ENCODE measurements at places on chromosomes 5 and 9.
A peak's percentile ranks its signal among the peaks of the same experiment; 100 is the strongest.

DNA sequence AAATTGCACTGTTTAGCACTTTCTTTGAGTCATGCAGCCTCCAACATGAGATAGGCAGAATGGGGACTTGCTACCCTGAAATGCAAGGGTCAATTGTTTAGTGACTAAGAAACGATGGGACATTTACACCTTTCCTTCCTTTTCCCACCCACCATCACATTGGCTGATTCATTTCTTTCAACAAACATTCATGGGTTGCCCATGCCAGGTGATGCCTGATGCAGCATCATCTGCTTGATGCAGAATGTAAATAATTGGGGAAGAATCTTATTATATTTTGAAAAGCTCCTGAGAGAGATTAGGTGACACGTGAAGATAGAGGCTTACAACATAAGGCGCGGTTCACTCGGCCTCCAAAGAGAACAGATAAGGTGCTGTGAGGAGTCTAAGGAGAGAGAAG lies 4.5 kb upstream of the TRMT10B start:
- DNase-seq, result no peak

- DNase-seq, result no peak
These were observed 143.7 kb downstream of the ELAVL2 start for GRCh38 chr9:23682352-23682751.

- no peak for DNase-seq
These were observed 135.5 kb downstream of the CEMIP2 start for GRCh38 chr9:71632776-71633175.

DNA sequence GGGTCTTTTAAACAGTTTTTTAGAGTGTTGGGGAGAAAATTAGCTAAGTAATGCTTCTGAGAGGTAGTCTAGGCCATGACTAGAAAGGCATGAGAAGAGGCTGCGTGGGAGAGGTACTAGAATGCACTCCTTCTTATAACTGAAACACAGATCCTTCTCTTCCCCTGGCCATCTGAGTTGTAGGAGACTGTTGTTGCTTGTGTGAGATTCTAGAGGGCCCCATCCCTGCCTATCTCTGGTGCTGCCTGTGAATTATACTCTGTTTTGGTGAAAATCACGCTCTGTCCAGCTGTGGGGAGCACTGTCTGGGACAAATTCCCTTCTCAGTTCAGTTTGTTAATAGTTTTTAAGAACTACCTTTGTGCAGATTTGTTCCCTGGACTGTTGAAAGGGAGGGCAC lies 37.5 kb downstream of the MAP1B start:
- DNase-seq, result no peak

DNA sequence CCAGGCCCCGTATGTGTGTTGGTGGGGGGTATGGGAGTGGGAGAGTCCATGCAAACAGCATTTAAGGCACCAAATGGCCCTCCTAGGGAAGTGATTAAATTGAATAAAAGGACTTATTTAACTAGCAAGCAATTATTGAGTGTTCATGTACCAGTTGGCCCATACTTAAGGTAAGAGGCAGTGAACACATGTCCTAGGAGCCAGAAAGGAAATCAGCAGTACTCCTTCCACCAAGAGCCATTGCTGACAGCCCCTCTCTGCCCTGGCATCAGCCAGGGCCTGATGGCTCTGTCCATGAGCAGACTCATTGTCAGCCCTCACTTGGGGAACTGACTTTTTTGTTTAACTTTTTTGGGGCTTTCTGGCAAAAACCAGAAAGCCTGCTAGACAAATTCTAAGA lies 10.4 kb upstream of the SHROOM1 start:
- DNase-seq, result no peak

- DNase-seq, result no peak
These were observed 99.6 kb downstream of the TRIM32 start for GRCh38 chr9:116786737-116787136.

DNA sequence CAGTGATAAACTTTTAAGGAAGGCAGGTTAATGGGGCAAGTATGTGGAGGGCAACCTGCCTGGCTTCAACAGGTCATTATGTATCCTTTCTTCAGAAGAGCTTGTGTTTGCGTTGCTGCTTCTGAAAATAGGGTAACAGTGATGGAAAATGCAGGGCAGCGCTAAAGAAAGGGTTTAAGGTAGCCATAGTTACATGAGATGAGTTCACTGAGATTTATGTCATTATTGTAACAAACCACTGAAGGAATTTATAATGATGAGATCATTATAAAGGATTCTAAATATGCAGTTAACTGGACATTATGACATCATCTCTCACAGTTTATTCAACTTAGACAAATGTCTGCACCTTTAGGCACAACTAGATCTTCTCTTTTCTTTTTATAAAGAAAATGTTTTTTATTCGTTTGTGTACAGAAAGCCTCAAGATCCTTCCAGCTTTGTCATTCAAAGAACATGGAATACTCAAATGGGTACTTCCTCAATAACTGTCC lies 291.6 kb upstream of the SMARCA2 start:
- DNase-seq, result no peak

DNA sequence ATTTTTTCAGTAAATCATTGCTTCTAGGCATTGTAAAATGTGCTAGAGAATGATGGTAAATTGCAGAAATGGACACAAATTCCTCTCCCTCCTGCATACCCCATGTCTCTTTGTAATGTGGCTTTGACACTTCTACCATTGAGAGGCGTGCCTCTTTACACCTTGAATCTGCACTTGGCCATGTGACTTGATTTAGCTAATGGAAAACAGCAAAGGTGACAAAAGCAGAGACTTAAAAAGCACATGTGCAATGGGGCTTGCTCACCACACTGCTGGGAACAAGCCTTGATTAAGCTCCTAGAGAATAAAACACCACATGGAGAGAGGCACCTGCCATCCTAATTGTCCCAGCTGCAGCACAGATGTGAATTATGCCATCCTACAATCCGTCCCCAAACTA lies 69.9 kb upstream of the NAA35 start:
- DNase-seq, result no peak

GRCh38 chr9:38090170-38090569 lies 21.1 kb upstream of the SHB start:
- no peak for DNase-seq

DNA sequence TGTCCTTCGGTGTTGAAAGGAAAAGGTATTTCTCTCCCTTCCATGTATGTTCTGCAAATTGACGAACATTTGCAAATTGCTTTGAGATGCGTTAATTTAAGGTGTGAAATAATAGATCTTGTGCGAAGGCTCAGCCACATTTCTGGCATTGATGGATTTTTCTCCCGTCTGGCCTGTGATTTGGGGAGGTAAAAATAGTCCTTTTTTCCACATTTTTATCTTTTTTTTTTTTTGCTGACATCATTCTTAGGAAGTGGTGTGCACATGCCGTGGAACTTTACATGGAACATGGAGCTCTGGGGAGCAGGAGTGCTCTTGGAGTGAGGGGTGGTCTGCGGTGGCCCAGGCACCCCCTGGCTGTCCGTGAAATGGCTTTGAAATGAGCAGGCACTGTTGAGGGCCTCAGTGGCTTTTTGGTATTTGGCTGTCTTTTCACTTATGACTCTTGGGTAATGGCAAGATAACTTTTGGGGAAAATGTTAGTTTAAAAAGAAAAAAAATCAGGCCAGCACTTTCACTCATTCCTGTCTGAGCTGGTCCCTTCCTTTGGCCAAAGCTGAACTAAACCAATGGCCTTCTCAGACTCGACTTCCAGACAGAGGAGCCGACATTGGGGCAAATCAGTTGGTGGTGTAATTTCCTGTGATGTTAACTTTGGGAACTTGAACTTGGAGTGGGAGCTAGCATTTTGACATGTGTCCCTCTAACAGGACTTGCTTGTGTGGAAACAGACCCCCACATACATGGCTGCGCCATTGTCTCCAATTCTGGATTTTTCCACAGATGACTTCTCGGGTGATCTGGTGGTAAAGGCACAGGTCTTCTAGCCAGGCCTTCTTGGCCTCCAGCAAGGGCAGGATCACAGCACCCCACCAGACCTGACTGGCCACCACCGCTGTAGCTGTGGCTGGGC lies 4.2 kb downstream of the NEK6 start:
- DNase-seq, result no peak

DNA sequence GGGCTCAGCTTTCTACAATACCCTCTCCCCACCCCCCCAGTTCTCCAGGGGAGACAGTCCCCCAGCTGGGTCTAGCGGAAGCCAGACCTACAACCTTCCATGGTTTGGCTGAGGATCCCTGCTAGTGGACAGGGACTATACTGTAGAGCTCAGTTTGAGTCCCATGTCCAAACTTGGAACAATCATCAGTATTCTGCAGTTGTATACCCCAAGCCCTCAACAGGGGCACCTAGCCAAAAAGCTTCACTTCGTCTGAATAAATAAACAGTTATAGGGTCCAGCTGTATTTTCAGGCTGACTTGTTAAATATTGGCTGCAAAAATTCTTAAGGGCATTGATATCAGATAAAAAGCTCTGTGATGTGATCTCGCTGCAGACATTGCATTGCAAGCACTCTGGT lies 15.4 kb upstream of the C9 start:
- no peak for DNase-seq

GRCh38 chr5:95939465-95939864 lies 22.2 kb downstream of the ELL2 start:
- DNase-seq, result no peak

- DNase-seq, result no peak
These were observed 60.8 kb downstream of the TTLL11 start for GRCh38 chr9:122032346-122032745.

GRCh38 chr5:74316064-74316603 lies 324.4 kb downstream of the ENC1 start:
- peak; percentile 98 for DNase-seq

DNA sequence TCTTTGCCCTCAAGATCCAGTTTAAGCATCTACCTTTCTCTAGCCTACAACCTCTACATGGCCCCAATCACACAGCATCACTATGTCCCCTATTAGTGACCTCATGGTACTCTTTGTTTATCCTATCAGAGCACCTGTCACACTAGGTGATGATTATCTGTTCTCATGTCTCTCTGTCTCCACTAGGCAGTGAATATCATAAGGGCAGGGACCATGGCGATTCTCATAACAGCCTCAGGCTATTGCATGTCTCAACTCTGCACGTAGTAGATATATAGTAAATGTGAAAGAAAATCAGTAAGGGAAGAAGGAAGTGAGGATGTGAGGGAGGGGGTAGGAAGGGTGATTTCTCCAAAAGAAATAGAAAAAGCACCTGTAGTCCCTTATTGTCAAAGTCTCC lies 311.0 kb downstream of the NSG2 start:
- DNase-seq, result no peak

- DNase-seq, result no peak
These were observed 40.3 kb downstream of the SNCAIP start for GRCh38 chr5:122352331-122352730.

DNA sequence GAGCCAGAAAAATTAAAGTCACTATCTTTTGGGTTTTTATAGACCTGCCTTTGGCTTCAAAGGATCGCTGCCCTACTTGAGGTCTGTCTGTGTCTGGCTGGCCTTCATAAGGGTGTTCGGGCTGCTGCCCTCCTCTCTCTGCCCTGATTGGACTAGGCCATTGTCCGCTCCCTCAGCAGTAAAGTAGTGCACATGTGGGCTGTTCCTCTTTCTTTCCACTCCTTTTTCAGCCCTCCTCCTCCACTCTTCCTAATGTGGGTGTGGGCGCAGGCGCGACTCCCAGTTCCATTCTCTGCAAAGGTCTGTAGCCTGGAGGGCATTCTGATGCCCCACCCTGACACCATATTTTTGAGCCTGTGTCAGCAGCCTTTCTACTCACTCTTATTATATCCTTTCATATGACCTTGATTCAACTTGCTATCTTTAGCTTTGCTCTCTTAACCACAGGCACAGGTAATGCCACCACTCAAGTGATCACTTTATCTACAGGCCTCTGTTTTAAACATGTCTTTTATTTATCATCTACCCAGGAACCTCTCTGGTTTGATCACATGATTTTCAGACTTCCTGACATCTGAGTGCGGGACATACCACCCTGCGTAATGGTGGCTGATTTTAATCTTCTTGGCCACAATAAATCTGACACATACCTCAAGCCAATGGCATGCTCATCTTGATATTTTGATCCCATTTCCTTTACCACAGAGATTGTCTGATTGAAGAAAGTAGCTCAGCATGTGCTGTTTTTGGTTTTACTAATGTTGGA lies 144.5 kb downstream of the AOPEP start:
- DNase-seq, result peak; percentile 88

DNA sequence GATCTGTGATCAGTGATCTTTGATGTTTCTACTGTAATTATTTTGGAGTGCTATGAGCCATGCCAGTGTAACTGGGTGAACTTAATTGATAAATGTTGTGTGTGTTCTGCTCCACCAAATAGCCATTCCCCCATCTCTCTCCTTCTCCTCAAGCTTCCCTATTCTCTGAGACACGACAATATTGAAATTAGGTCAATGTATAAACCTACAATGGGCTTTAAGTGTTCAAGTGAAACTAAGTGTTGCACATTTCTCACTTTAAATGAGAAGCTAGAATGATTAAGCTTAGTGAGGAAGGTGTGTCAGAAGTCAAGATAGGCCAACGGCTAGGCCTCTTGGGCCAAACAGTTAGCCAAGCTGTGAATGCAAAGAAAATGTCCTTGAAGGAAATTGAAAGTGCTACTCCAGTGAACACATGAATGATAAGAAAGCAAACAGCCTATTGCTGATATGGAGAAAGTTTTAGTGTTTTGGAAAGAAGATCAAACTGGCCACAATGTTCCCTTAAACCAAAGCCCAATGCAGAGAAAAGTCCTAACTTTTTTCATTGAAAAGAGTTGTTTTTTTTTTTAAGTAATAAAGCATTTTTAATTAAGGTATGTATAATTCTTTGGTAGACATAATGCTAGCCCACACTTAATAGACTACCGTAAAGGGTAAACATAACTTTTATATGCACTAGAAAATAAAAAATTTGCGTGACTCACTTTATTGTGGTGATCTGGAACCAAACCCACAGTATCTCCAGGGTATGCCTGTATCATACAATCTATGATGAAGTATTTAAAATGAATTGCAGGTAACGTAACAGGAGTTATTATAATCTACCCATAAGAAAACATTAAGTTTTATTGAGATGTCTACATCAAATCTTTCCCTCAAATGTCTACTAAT lies 42.5 kb upstream of the ALDH1A1 start:
- DNase-seq, result no peak

DNA sequence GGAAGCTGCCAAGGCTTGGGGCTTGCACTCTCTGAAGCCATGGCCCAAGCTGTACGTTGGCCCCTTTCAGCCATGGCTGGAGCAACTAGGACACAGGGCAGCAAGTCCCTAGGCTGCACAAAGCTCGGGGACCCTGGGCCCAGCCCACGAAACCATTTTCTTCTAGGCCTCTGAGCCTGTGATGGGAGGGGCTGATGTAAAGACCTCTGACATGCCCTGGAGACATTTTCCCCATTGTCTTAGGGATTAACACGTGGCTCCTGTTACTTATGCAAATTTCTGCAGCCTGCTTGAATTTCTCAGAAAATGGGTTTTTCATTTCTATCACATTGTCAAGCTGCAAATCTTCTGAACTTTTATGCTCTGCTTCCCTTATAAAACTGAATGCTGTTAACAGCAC lies 83.0 kb upstream of the DAP start:
- no peak for DNase-seq

- no peak for DNase-seq
These were observed 8.8 kb downstream of the GARNL3 start for GRCh38 chr9:127273326-127273725.

DNA sequence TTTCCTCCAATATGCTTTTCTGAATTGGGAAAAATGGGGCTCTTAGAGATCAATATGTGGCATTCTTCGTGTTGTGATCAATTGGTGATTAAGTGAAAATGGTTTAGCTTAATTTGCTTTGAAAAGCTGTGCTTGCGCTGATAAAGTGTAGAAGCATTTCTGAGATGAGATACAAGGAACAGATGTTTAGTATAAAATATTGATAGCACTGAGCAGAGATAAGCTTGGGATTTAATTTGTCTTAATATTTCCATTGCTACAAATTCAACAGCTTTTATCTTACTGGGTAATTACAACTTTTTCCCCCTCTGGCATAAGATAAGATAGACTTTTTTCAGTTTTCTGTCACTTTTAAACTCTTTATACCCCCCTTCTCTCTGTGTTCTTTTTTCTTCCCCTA lies 2204.9 kb upstream of the WWC1 start:
- no peak for DNase-seq
